Stimulated activated CD8-positive, alpha-beta memory T cell treated with anti-CD3 and anti-CD28 coated beads, Interleukin-4, amount 100 ng/mL, for 4 hours (primary cell): ENCODE measurements at places on chromosomes 2 and 18.

DNA sequence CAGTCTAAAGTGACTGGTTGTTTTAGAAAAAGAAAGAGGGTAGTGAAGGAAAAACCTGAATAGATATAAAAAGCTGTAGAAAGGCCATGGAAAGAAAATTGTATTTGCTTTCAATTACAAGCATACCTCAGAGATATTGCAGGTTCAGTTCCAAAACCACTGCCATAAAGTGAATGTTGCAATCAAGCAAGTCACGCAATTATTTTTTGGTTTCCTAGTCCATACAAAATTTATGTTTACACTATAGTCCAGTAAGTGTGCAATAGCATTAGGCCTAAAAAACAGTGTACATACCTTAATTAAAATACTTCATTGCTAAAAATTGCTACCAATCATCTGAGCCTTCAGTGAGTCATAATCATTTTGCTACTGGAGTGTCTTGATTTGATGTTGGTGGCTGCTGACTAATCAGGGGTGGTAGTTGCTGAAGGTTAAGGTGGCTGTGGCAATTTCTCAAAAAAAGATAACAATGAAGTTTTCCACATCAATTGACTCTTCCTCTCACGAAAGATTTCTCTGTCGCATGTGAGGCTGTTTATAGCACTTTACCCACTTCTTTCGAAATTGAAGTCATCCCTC lies 2003.8 kb upstream of the PIK3C3 start:
- DNase-seq, result no peak

GRCh38 chr2:230202430-230203109 lies 17.2 kb downstream of the SP110 start:
- no peak for DNase-seq

GRCh38 chr2:7604456-7604855 lies 687.2 kb downstream of the RNF144A start:
- DNase-seq, result no peak

GRCh38 chr2:223976635-223977226 lies 19.5 kb downstream of the MRPL44 start:
- DNase-seq, result no peak

DNA sequence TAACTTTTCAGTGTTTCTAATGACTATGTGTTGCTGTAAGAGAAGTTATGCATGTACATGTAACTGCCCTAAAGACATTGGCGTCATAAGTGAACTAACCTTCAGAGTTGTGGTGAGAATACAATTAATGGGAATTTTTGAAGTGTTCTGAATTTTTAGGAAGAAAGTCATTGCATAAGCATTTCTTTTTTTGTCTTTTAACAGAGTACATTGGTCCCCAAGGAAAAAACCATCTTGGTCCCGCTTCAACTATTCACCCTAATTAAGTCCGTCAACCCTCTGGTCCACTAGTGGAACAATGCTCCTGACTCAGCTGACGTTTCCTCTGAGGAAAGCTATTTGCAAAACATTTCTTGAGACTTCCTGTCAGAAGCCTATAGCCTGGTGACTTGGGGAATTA lies 41.1 kb upstream of the VIT start:
- no peak for DNase-seq

DNA sequence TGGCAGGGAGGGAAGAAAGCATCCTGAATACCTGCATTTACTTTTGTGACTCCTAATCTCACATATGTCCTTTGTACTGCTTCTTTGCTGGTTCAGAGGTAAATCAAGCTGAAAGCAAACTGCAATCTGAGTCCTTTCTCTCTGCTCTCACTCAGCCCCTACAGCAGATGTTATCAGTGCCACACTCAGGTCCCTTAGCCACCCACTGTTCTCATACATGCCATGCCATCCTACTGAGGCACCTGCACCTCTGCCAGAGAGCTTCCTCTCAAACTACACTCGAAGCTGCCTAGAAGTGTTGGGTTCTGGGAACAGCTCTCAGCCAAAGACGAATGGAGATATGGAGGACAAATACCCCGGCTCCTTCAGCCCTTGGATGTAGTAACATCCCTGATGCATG lies 244.5 kb downstream of the TXNL1 start:
- no peak for DNase-seq

DNA sequence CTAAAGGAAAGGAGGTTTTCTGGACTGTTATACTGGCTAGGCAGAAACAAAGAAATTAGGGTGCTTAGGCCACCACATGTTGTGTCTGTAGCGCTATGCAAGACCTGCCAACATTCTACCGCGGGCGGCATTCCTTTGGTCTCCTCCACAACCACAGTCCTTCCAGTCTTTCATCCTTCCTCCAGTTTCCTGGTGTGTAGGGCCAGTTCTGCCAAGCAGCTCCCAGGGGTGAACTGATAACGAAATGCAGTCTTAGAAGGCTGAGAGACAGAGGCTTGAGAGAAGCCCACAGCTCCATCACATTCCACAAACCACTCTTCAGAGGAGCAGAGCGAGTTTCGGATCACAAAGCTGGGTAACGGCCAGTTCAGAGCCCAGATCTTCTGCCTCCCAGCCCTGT lies 19.5 kb upstream of the CXXC1 start:
- no peak for DNase-seq

DNA sequence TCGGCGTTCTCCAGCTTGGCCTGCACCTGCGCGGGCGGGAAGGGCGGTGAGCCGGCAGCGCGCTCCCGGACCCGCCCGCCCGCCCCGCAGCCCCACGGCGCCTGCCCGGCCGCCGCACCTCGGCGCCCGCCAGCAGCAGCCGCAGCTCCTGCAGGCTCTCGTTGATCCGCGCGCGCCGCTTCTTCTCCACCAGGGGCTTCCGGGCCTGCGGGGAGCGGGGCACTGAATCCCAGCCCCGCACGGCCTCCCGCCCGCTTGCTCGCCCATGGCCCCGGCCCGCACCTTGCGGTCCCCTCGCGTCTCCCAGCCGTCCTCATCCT lies 335 bp downstream of the HES6 start:
- DNase-seq, result no peak

GRCh38 chr18:45522371-45522770 lies 92.9 kb upstream of the SLC14A2 start:
- DNase-seq, result no peak
